ENCODE measurements at places on chromosomes 12 and 14.

GRCh38 chr12:57902478-57902969 is 38.8 kb upstream of the ATP23 start:
- no peak for DNase-seq

DNA sequence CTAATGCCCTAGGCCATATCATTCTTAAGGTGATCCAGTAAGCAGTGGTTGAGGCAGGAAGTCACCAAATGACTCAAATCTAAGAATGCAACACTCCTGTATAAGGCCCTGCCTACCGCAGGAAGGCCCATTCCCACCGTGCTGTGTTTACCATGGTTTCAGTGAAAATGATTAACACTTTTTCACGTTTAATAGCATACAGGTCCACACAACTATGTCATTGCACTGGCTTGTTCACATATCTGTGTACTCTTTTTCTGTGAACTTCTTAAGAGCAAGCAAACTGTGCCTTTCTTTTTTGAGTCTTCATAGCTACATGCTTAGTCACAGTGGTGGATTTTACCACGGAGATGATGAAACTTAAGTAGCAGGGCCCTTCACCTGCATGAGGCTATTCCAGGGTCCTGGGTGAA is 214.9 kb downstream of the CNTN1 start:
- no peak for DNase-seq

- no peak for DNase-seq
Measured at GRCh38 chr14:23537351-23538049, 14.1 kb downstream of the ZFHX2 start.

- no peak for DNase-seq
Measured at GRCh38 chr14:58744801-58745394, 107.1 kb downstream of the DACT1 start.

- no peak for DNase-seq
Measured at GRCh38 chr12:101619026-101619786, 24.4 kb downstream of the MYBPC1 start.

DNA sequence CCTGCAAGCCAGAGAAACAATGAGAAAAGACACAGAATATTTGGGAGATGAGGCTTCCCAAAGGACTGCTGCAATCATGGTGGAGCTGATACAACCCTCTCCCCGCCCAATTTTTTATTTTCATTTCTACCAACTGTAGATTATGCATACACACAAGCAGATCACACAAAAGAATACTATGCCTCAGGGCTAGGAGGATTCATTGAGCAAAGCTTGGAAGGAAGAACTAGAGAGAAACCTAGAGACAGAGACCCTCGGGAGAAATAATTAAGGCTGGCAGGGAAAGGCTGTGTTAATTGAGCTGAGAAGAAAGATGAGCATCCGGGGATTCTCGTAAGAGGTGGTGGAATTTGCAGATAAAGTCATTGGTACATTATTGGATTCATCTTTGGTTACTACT is 9.9 kb upstream of the WNT5B start:
- DNase-seq, result no peak

DNA sequence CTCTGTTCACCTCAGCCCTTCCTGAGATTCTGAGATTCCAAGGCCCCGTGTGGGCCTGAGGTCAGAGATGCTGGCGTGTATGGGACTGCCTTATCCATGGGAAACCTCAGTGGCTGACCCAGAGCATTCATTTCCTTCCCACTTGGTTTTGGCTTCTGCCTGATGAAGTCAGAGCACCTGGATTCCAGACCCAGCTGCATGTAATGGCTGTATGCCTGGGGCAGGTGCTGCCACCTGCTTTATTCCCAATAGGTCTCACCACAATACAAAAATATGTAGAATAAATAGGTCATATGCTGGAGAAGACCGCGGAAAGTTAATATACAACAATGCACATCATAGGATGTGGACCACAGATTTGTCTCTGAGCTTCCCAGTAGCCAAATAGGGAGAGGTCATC is 25.6 kb downstream of the FIGNL2 start:
- no peak for DNase-seq

DNA sequence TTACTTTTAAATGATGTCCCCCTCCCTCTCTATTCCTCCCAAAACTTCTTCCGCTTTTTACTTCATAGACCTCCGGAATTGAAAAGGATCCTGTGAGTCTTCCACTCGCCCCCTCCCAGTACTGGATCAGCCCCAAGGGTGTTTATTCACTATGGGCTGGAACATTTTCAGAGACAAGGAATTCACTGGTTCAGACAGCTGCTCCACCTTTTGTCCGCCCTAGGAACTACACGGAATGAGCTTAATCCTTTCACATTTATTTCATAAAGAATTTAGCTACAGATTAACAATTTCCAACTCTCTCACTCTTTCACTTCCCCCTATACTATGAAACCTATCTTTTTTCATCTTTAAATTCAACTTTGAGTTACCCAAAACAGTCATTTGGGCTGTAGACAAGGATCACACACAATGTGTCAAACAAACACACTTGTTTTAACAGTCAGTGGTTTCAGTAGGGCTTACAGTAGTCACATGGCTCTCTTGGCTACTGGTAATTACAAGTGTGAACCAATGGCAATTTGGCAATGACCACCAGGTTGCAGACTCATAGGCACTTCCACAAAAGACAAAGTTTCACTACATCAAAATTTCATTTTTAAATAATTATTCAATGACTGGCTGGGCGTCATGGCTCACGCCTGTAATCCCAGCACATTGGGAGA is 20.6 kb downstream of the CNIH1 start:
- DNase-seq, result no peak

DNA sequence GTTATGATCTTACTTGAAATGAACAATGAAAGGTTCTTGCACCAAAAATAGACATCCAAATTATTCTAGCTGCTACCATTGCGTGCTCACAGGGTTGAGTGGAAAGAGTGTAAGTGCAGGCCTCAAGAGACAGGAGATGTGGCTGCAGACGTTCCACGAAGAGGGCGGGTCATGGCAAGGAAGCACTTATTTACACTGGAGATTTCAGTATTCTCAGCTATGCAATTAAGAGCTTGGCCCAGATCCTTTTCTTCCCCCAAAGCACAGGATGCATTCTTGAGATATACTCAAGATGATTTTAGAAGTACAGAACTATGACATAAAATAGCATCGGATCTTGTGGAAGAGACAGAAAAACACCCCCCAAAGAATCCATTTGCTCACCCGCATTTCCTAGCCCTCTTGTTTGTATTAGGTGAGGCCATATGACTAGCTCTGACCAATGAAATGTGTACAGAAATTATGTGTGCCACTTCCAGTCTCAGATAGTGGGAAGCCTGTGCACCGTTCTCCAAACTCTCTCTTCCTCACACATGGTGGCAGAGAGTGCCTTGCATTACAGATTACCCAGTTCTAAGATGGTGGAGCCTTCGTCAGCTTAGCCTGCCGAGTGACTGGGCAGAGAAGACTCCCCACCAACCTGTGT is 261.4 kb downstream of the TTC8 start:
- no peak for DNase-seq

GRCh38 chr14:29896354-29896821 is 31.3 kb downstream of the PRKD1 start:
- no peak for DNase-seq

DNA sequence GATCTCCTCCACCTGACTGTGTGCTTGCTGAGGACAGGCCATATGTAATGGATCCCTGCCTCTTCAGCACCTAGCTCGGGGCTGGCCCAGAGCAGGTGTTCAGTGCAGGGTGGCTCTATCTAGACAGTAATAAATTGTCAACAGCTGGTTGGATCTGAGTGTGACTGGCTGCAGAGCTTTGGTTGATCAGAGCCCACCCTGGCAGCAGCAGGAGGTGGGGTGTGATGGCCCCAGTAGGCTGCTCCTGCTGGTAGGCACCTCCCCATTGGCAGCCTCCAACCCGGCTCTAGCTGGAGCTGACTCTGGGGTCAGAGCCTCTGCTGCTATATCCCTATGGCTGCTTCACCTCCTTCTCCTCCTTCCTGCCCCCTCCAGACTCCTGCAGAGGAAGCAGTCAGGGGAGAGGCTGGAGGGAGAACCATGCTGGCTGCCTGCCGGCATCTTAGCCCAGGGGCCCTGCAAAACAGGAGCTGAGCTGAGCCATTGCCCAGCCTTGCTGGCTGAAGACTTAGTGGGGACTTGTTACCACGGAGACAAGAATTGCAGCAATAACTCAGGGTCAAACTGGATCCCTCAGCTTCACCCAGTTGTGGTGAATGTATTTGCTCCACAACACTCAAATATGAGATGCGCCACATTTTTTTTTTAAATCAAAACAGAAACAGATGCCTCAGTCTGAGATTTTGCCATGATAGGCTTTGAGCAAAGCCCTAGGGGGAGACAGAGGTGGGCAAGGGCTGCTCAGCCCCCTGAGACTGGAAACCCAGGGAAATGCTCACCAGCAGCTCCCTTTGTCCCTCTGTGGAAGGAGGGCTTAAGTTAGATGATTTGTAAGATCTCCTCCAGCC is 22.2 kb downstream of the TMEM63C start:
- no peak for DNase-seq

DNA sequence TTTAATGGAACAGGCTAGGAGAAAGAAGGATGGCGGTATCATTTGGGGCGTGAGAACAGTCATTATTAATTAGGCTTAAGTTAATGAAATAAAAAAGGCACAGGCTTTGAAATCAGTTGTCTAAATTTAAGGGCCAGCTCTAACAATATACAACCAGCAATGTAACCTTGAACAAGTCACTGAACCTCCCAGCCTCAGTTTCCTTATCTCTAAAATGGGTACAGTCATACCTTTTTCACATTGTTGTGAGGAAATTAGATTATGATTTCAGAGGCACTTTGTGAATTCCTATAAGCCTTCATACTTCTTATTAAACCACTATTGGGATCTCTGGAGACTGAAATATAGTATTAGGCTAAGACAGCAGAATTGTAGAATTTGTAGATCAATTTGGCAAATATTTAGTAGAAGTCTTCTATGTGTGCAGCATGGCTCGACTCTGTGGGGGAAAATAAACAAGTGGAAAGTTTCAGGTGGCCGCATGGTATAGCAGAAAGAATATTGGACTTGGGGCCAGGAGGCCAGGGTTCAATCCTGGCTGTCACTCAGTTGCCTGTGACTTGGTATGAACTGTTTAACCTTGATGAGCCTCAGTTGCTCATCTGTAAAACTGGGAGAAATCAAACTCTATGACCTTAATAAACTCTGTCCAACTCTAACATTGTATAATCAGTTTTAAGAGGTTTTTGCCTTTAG is 117.7 kb downstream of the ETV6 start:
- DNase-seq, result no peak

DNA sequence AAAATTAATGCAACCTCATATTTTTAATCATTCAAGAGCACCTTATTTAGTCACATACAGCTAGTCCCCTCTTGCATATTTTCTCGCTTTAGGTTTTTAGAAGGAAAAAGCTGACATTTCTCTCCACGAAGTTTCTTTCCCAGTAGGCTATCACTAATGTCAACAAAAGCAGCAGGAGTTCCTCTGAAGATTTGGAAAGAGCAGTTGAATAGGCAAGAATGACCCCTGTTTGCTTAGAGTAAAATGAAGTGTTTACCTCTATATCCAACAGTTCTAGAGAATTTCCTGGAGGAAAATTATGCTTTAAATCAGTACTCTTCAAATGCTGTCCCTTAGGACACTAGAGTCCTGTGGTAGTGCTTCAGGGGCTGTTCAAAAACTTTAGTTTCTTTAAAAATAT is 188.1 kb upstream of the PRKD1 start:
- no peak for DNase-seq

- no peak for DNase-seq
Measured at GRCh38 chr12:92199819-92200576, 54.4 kb upstream of the BTG1 start.

- no peak for DNase-seq
Measured at GRCh38 chr12:93741659-93742109, 64.5 kb downstream of the CRADD start.

- no peak for DNase-seq
Measured at GRCh38 chr14:91009501-91010152, 50.8 kb downstream of the RPS6KA5 start.

- DNase-seq, result no peak
Measured at GRCh38 chr12:23550753-23551152, 398.7 kb downstream of the SOX5 start.

DNA sequence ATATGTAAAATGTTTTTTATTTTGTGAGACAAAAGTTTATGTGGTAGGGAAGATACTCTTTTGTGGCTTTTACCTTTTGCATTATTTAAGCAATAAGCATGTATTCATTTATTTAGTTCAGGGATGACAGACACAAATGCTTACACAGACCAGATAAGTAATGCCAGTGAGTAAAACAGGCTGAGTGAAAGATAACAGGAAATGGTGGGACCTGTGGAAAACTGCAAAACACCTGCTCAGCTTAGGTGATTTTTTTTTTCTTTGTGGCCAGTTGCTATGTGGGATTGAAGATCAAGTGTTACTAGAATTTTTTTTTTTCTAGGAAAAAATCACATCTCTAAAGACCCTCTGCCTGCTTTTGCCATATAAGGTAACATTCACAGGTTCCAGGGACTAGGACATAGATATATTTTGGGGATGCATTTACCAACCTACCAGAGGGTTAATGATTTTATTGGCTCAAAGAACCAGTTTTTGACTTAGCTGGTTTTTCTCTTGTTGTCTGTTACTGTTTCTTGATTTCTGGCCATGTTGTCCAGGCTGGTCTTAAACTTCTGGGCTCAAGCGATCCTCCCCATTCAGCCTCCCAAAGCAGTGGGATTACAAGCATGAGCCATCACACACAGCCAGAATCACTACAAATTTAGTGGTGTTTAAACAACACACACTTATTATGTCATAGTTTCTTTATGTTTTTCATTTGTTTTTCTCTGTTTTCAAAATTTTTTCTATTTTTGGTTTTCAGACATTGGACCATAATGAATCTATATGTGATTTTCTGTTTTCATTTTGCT is 9.8 kb downstream of the PSMA6 start:
- DNase-seq, result no peak

DNA sequence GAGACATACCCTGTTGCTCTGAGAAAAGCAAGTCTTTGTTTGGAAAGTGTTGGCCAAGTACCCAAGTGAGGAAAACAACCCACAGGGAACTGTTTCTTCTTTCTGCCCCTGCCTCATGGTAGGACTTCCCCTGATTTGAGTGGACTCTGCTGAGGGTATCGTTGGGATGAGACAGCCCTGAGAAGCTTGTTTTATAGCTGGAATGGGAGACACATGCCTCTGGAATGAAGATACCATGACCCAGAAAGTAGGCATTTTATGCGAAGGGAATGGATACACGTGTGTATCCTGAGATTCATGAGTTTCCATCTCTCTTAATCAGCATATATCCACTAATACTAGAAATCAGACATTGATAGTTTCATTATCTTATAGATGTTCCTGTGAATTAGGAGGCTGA is 382.3 kb downstream of the ATP23 start:
- DNase-seq, result no peak

- no peak for DNase-seq
Measured at GRCh38 chr12:78244916-78245507, 414.3 kb downstream of the NAV3 start.

- no peak for DNase-seq
Measured at GRCh38 chr14:37034410-37035285, 137.8 kb downstream of the SLC25A21 start.

- DNase-seq, result no peak
Measured at GRCh38 chr14:30132196-30132595, 204.5 kb upstream of the PRKD1 start.
